ENCODE measurements at places on chromosomes 12 and 14.
A peak's percentile ranks its signal among the peaks of the same experiment; 100 is the strongest.

DNA sequence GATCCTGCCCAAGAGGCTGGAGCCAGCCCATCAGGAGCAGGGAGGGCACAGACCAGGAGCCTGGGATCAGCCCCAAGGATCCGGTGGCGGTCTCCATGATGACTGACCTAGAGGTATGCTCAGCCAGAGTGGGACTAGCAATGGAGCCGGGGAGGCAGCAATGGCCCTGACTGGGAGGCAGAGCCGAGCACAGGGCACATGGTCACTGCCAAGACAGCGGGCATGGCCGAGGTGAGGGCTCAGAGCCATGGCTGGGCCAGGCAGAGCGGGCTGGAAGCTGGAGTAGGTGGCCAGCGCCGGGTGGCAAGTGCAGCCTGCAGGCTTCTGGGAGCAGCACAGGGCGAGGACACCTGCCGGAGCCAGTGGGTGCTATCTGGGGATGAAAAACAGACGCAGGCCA is 259.3 kb downstream of the BCL11B start:
- no peak for DNase-seq
- H3K4me3 ChIP-seq, result no peak overlapping the region
- no peak overlapping the region for H3K27ac ChIP-seq
- H3K27me3 ChIP-seq, result peaks cover 8% of the 10 kb centered on the region

GRCh38 chr14:22850944-22851764 is 14.8 kb downstream of the MMP14 start:
- no peaks in the 10 kb centered on the region for H3K27me3 ChIP-seq
- peak; percentile 96 for DNase-seq
- peak overlapping the region; percentile 81 for H3K27ac ChIP-seq
- H3K4me1 ChIP-seq, result peaks cover 48% of the 10 kb centered on the region
- no peak overlapping the region for H3K4me3 ChIP-seq

- DNase-seq, result peak; percentile 57
- no peaks in the 10 kb centered on the region for H3K27me3 ChIP-seq
- no peaks in the 10 kb centered on the region for H3K4me1 ChIP-seq
- H3K27ac ChIP-seq, result no peak overlapping the region
- no peak overlapping the region for H3K4me3 ChIP-seq
Observed at GRCh38 chr14:47278233-47278842, 397.1 kb downstream of the MDGA2 start.

DNA sequence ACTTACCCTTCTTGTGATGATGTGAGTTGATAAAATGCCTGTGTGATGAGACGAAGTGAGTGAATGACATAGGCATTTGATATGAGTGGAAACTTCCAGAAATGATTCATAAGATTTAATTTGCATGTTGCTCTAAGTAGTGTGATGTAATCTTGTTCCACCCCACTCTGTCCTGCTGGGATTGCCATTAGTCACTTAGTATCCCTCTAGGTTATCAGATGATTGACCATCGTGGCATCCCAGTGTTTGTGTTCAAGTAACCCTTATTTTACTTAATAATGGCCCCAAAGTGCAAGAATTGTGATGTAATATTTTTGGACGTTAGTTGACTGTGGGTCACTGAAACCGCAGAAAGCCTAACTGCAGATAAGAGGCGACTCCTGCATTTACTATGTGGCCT is 214.4 kb upstream of the DIO2 start:
- no peaks in the 10 kb centered on the region for H3K4me1 ChIP-seq
- no peaks in the 10 kb centered on the region for H3K27me3 ChIP-seq
- H3K27ac ChIP-seq, result peak overlapping the region; percentile 42
- no peak overlapping the region for H3K4me3 ChIP-seq
- no peaks in the 10 kb centered on the region for H3K36me3 ChIP-seq

- H3K4me1 ChIP-seq, result peaks cover 6% of the 10 kb centered on the region
- H3K27ac ChIP-seq, result no peak overlapping the region
- no peaks in the 10 kb centered on the region for H3K36me3 ChIP-seq
Observed at GRCh38 chr12:123120452-123121166, 30.3 kb downstream of the PITPNM2 start.

DNA sequence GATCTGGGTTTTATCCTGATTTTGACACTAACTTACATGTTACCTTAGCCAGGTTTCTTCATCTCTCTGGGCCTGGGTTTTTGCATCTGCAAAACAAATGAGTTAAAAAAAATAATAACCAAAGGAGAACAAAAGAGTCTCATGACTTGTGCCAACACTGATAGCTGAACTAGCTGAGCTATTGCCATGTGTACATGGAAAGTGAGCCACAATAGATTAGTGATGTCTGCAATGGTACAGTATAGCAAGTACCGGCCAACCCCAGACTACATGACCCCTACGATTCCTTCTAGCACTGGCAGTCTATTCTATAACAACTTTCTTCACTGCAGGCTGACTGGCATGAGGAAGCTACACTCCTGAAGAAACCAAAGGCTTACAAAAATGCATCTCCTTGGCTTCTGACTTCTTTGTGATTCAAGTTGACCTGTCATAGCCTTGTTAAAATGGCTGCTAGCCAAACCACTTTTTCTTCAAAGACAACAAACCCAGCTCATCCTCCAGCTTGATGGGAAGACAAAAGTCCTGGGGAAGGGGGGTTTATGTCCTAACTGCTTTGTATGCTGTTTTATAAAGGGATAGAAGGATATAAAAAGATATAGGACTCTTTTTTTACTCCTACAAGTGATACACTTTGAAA is 123.7 kb downstream of the DAD1 start:
- DNase-seq, result no peak
- no peak overlapping the region for H3K4me3 ChIP-seq
- H3K27ac ChIP-seq, result no peak overlapping the region
- no peaks in the 10 kb centered on the region for H3K27me3 ChIP-seq
- H3K4me1 ChIP-seq, result peaks cover 7% of the 10 kb centered on the region

- H3K27ac ChIP-seq, result no peak overlapping the region
- DNase-seq, result no peak
- H3K4me1 ChIP-seq, result no peaks in the 10 kb centered on the region
Observed at GRCh38 chr12:67928621-67929383, 60.4 kb upstream of the IFNG-AS1 start.

DNA sequence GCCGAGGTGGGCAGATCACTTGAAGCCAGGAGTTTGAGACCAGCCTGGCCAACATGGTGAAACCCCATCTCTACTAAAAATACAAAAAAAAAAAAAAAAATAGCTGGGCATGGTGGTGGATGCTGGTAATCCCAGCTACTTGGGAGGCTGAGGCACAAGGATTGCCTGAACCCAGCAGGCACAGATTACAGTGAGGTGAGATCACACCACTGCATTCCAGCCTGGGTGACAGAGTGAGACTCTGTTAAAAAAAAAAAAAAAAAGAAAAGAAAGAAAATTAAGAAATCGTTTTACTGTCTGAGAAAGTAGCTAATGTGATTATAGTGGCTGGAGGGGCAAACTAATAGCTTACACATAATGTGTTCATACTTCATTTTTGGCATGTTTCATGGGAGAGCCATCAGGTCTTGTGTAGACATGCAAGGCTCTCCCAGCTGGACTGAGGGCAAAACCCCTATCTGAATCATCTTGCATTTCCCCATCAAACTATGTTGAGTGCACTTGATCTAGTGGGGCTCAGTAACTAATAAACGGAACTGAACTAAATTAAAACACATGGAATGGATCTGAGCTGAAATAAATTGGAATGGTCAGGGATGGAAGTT is 16.2 kb downstream of the KIF21A start:
- H3K36me3 ChIP-seq, result no peaks in the 10 kb centered on the region
- no peaks in the 10 kb centered on the region for H3K4me1 ChIP-seq
- peak overlapping the region; percentile 10 for H3K27ac ChIP-seq
- H3K4me3 ChIP-seq, result no peak overlapping the region
- no peaks in the 10 kb centered on the region for H3K27me3 ChIP-seq

- H3K27me3 ChIP-seq, result no peaks in the 10 kb centered on the region
- peak; percentile 42 for DNase-seq
- H3K27ac ChIP-seq, result no peak overlapping the region
- no peaks in the 10 kb centered on the region for H3K36me3 ChIP-seq
Observed at GRCh38 chr12:24480766-24481449, 468.0 kb downstream of the BCAT1 start.

DNA sequence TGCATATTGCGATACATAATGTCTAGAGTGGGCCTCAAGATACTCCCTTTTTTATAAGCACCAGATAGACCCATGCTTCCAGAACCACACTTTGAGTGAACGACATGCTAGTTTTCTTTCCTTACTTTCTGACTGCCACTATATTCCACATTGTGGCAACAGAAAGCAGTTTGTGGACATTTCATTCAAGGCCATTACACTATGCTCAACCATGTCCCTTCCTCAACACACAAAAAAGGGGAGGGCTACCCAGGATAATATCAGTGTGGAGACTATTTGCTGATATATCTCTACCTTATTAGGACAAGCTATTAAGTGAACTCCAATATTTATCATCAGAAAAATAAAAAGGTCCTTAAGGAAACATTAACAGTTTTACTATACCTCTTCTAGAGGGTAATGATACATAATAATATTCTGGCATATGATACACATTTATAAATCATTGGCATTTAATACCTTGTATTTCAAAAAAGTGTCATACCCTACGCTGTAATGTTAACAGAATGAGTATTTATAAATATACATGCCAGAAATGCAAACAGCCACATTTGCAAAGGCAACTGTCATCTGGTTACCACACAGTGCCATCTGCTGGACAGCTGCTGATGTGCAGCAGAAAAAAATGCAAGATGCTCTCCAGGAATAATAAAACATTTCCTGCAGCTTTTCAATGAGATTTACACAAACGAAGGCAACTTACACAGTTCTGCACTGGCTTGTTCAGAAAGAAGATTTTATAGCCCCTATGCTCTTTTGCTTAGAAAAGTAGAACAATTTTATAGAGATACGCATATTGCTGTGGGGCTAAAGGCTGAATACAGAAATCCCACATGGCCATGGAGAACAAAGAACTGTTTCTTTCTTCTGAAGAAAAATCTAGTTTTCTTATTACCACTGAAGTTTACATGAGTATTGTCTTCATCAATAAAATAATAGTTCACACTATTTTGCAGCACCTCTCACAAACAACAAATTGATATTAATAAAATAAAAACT is 182.2 kb upstream of the GRIP1 start:
- no peaks in the 10 kb centered on the region for H3K4me1 ChIP-seq
- H3K4me3 ChIP-seq, result no peak overlapping the region
- no peak overlapping the region for H3K27ac ChIP-seq
- peaks cover 14% of the 10 kb centered on the region for H3K27me3 ChIP-seq

DNA sequence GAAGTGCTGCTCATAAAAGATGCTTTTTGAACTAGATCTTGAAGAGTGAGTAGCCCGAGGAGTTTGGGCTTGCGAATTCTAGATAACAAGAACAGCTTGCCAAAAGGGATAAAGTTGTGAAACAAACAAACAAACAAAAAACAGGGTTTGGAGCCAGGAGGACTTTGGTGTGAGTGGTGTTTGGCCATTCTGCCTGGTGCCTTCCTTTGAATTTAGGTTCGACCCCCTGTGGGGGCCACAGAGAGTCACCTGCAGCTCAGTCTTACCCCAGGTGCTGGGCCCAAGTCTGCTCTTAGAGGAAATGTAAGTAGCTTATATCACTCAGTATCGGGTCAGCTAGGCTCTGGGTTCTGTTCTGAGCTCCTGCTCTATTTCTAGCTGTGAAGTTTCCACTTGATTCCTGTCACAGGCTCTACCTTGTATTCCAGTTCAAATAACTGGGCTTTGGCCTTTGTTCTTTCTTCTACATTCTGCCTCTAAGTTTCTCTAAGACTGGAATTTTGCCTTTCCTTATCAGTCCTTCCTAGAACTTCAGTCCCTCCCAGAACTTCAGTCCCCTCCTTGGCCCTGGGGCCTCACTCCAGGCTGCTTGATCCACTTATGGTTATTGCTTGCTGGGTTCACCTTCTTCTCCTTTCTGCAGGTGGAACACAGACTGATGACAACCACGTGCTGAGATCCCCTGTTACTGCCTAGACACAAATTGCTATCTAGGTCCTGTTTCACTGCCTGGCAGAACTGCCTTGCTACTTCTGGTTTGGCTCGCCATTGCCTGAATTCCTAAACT is 20.5 kb upstream of the DUSP6 start:
- H3K36me3 ChIP-seq, result no peaks in the 10 kb centered on the region
- peaks cover 24% of the 10 kb centered on the region for H3K4me1 ChIP-seq
- no peaks in the 10 kb centered on the region for H3K27me3 ChIP-seq

DNA sequence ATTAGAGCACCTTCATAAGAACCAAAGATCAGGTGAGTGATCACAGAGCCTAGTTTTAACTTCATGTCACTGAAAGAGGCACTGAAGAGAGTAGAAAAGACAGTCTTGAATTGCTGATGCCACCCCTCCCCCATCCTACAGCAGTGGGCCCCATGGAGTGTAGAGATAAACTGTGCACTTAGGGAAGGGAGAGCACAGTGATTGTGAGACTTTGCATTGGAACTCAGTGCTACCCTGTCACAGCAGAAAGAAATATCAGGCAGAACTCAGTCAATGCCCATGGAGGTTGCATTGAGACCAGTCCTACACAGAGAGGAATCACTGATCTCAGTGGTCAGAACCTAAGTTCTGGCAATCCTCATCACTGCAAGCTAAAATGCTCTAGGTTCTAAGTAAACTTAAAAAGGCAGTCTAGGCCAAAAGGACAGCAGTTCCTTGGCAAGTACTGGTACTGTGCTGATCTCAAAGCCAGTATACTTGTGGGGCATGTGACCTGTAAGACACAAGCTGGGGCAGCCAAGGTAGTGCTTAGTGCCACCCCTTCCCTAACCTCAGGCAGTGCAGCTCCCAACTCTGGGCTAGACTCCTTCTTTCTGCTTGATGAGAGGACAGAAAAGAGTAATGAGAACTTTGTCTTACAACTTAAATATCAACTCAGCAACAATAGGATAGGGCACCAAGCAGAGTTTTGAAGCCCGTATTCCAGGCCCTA is 94.1 kb downstream of the FSCB start:
- H3K27ac ChIP-seq, result no peak overlapping the region
- no peak overlapping the region for H3K4me3 ChIP-seq
- no peaks in the 10 kb centered on the region for H3K4me1 ChIP-seq
- no peaks in the 10 kb centered on the region for H3K36me3 ChIP-seq
- no peak for DNase-seq

DNA sequence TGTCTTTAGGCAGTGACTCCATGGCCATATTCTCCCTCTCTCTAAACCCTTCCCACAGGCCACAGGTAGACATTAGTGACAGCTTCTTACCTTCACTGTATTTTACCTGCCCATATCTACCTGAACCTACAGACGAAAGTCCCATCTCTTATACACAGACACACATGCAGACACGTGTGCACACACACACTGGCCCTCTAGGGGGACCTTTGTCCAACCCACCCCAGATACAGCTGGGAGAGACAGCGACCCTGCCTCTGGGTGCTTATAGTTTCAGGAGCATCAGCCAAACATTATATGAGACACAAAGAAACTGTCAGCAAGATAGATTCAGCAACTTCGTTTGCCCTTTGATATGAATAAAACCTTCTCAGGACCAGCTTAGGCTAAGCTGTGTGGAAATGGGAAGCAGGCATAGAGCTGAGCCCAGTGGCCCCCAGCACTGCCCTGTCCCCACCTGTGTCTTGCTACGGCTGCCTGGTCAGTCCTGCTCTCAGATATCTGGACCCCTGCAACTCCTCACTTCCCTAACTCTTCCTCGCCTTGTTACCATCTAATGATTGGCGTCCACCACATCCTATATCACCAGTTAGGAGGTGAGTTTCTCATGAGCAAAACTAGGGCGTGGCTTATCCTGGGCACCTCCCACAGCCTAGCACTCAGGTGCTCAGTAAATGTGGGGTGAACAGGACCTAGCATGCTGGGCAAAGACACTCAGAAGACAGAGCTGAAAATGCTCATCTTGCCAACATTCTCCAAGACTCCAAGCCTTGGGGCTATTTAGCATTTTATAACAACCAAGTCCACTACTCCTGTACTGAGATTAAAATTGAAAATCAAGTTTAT is 12.0 kb upstream of the CD9 start:
- peaks cover 11% of the 10 kb centered on the region for H3K27me3 ChIP-seq
- no peak overlapping the region for H3K4me3 ChIP-seq
- H3K27ac ChIP-seq, result no peak overlapping the region
- H3K36me3 ChIP-seq, result no peaks in the 10 kb centered on the region
- peaks cover 8% of the 10 kb centered on the region for H3K4me1 ChIP-seq
